Heart right ventricle (tissue), 16 donors: ENCODE measurements at places on chromosomes 2 and 18.
A peak's percentile ranks its signal among the peaks of the same experiment; 100 is the strongest.

DNA sequence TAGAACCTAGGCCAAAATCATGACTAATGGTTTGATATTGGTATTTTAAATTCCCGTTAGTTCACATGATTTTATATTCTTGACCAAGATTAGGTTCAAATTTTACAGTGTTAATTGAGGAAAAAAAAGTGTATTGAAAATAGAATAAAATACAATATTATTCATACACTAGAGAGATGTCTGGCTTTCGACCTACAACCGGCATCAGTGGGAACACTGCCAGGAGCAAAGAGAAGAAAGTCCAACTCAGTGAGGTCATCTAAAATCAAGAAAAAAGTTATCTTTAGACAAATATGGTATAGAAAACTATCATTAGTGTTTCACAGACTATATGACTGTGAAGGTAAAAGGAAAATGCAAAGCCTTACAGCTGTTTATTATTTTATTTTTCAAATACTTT lies 81.5 kb downstream of the PIGN start:
- DNase-seq: no peak
- H3K4me1 ChIP-seq: no peaks in the 10 kb centered on the region
- no peak overlapping the region for H3K4me3 ChIP-seq
- H3K27me3 ChIP-seq: no peaks in the 10 kb centered on the region

- H3K4me3 ChIP-seq: no peak overlapping the region
- no peaks in the 10 kb centered on the region for H3K27me3 ChIP-seq
- no peak for DNase-seq
- peaks cover 8% of the 10 kb centered on the region for H3K36me3 ChIP-seq
- H3K27ac ChIP-seq: peak overlapping the region; percentile 86
- H3K4me1 ChIP-seq: peaks cover 80% of the 10 kb centered on the region
Observed at GRCh38 chr2:207088276-207088675, 77.5 kb downstream of the KLF7 start.

GRCh38 chr2:55809875-55810621 lies 113.5 kb downstream of the EFEMP1 start:
- no peaks in the 10 kb centered on the region for H3K4me1 ChIP-seq
- no peaks in the 10 kb centered on the region for H3K27me3 ChIP-seq
- peak; percentile 32 for DNase-seq
- H3K4me3 ChIP-seq: no peak overlapping the region
- no peaks in the 10 kb centered on the region for H3K36me3 ChIP-seq
- no peak overlapping the region for H3K27ac ChIP-seq

DNA sequence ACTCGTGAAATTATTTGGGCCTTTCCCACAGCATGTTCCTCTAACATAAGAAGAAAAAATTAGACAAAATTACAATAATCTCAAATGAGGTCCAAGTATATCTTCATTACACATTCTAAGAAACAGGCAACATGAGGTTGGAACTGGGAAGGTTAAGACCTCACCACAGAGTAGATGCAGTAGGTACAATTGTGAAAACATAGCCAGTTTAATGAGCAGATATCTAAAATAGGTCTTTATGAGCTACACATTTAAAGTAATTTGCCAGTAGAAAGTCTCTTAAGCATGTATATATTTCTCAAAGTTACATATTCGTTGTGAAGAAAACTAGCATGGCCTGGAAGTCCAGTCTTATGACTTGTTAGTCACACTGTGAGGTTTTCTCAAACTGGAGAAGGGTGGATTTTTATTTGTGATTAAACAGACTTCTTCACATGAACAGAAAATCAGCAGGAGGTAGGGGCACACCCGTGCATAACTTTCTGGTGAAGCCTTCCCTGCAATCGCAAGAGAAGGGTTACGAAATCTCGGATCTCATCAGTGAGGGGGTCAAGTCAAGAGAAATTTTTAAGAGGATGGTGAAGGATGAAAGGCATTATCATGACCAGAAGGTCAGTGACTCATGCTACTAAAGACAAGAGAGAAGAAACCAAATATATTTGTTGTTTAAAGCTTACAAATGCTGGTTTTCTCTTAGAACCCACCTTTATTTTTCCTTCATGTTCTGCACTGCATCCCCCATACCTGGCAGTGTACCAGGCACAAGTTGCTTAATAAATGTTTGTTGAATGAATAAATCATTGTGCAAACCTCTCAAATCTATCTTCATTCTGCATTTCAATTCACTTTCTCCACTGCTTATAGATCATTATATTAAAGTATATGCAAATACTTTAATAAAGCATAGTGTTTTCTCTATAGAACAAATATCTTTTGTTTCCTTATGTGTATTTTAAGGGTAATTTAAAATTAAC lies 5.1 kb upstream of the RAB27B start:
- no peaks in the 10 kb centered on the region for H3K36me3 ChIP-seq
- H3K27ac ChIP-seq: no peak overlapping the region
- no peaks in the 10 kb centered on the region for H3K4me1 ChIP-seq
- no peak overlapping the region for H3K4me3 ChIP-seq
- no peak for DNase-seq

DNA sequence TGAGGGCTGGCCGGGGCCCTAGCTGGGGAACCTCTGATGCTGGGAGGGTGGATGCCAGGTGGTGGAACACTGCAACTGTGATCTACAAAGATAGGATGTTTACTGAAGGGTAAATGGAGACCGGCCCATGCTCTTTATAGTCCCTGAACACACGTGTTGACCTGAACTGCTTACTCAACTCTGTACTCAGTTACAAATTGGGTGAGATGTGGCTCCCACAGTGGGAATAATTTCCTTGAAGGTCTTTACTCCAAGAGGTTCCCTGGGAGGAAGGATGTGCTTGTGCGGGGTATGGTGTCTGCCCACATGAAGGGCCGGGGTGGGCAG lies 254.1 kb downstream of the PRKCE start:
- H3K27ac ChIP-seq: no peak overlapping the region
- no peak overlapping the region for H3K4me3 ChIP-seq
- peaks cover 5% of the 10 kb centered on the region for H3K4me1 ChIP-seq
- no peaks in the 10 kb centered on the region for H3K36me3 ChIP-seq
- no peaks in the 10 kb centered on the region for H3K27me3 ChIP-seq

- DNase-seq: no peak
- no peak overlapping the region for H3K27ac ChIP-seq
- H3K4me3 ChIP-seq: no peak overlapping the region
- no peaks in the 10 kb centered on the region for H3K27me3 ChIP-seq
- no peaks in the 10 kb centered on the region for H3K4me1 ChIP-seq
- no peaks in the 10 kb centered on the region for H3K36me3 ChIP-seq
Observed at GRCh38 chr2:133657591-133657990, 89.3 kb upstream of the NCKAP5 start.
